HS-27A (cell line): ENCODE measurements at places on chromosomes 5 and 9.

DNA sequence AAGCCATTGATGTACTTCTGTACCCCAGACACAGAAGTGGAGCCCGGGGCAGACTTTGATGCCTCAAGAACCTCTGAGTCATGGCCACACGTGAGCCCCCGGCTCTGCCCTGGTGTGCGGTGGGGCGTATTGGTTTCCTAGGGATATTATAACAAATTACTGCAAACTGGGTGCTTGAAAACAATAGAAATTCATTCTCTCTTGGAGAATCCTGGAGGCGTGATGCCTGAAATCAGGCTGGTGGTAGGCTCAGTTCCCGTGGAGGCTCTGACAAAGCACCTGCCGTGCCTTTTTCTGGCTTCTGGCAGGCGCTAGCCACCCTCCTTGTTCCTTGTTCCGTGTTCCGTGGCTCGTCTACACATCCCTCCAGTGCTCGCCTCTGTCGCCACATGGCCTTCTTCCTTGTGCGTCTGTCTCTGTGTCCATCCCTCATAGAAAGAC, 24.2 kb downstream of the NEK6 start:
- no peak for DNase-seq

DNA sequence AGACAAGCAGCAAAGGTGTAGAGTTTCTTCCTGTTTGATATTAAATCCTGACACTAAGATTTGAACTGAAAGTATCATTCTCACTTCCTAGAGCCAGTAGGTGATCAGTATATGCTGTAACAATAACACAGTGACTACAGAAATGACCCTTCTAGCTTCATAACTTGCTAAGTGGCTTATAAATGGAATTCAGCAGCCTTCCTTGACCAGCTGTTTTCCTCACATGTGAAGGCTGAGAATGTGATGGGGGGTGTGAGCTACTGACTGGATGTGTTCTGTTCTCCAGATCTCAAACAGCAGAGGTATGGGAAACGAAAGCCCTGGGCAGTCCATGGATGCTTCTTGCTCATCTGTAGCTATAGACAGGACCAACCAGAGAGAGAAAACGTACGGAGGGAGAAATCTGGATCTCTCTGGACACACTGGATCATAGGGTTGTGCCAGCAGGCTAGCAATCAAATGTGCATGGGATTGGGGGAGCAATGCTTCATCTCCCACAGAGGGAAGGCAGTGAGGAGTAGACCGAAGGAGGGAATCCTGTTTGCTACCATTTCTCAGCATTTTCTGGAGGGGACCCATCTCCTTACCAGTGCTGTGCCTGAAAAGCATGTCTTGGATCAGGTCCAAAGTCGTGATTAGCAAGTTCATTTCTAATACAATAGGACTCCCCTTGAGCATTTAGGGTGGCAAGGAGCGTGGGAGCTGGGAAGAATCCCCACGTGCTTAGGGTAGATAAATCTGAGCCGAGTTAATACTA, 39.4 kb downstream of the TNFAIP8 start:
- DNase-seq = no peak

GRCh38 chr5:153883854-153884611, 154.7 kb downstream of the FAM114A2 start:
- DNase-seq = no peak

DNA sequence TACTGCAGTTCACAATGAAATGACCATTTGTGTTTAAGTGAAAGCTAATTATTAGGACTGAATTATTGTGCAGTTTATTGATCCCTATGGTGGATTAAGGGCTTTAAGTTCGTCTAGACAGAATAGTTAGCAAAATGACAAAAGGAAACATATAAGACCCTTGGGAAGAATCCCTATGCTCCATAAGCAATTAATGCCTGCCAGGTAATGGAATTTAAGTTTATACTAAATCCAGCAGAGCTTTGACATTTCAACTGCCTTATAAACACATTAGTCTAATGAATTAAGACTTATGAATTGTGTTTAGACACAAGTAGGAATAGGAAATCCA, 640.0 kb upstream of the ARRDC3 start:
- no peak for DNase-seq

DNA sequence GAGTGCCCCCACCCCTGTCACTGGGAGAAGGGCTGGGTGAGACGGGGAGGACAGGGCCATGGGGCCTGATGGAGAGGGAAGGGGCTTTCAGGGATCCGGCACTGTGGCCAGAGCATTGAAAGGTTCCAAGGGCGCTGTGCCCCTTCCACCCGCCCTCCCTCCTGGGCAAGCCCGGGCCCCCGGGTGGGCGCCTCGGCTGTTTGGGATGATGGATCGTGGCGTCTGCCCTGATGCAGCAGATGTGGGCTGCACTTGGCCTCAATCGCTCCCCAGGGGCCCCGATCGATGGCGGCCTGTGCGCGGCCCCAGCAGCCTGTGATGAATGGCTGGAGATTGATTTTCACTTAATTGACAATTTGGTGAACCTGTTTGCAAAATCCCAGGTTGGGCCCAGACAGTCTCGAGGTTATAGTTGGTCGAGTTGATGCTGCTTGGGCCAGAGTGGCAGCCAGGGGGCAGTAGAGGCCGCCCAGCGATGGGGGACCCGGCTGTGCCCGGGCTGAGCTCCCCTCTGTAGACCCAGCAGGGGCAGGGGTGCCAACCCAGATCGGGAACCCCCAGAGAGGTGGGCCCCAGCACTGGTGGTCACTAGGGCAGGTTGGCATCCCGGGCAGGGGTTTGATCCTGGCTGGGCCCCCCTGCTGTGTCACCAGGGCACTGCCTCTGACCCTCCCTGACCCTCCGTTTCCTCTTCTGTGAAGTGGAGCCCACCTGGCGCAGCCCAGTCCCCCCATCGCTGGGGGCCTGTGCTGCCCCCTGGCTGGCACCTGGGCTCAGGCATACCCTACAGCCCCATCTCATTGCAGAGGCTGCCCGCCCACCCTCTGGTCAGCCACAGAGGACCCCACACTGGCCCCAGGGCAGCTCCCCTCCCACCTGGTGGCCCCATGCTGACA, 34.7 kb downstream of the LHX3 start:
- DNase-seq = no peak

- DNase-seq = no peak
Measured at GRCh38 chr5:59845730-59846129, 47.8 kb downstream of the PDE4D start.

GRCh38 chr5:146789712-146790653, 88.6 kb downstream of the PPP2R2B start:
- DNase-seq = no peak

DNA sequence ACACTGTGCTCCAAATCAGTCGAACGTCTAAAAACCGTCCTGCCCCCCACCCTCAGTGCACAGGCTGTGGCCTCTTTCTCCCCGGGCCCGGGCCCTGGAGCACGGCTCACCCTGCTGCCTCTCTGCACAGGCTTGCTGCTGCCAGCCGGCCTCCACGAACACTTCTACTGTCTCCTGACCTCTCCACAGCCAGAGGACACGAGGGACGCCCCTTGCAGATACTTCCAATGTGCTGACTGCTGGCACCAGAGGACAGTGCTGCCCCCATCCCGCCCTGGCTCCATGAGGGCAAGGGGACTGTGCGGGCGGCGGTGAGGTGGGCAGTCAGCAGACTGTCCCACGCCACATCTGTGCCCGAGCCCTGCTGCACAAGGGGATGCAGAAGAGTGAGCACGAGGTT, 174.8 kb downstream of the COL23A1 start:
- DNase-seq = no peak
